Naive B cell (primary cell): ENCODE measurements at places on chromosomes 5 and 9.

DNA sequence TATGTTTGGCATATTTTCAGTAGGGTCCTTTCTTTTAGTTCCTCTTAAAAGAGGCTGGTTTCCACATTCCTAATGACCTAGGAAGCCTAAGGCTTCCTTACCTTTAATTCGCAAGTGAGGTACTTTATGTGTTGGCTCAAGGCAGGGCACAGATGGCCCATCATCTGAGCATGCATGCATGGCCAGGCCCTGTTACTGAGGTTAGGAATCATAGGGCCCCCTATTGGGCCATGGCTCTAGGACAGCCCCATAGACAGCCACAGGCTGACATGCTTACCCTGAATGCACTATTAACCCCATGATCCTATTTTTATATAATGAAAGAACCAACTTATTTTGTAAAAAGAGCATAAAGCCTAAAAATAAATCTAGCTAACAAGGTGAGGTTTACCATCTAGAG lies 271.4 kb downstream of the ELAVL2 start:
- no peak for DNase-seq

DNA sequence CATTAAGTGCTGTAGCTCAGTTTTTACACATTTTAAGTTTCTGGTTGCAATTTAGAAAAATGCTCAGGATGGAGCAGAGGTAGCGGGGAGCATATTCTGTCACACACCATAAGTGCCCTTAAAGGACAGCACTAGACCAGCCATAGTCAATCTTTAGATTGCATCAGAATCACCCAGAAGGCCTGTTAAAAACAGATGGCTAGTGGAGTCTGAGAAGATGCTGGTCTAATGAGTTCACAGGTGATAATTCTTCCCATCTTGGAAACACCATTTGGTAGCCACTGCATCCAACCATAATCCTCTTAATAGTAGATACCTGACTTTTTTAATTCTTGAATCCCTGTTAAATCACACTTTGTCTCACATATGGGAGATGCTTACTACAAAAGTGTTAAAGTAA lies 113.2 kb downstream of the CDH18 start:
- DNase-seq: no peak

DNA sequence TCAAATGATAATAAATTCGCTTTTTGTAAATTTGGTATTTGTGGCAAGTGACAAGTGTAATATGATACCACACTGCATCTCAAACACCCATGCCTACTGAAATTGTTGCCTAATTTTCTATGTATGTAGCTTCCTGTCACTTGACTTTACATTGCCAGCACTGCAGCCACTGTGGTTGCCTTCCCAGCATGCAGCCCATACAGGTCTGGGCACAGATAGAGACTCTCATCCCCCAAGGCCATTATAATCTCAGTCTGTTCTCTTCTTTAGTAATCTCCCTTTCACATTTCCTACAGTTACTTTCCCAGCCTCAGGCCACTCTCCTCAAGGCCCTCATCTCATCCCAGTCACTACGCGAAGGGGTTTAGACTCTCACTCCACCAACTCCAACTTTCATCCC lies 1200.6 kb downstream of the PTPRD start:
- DNase-seq: no peak

DNA sequence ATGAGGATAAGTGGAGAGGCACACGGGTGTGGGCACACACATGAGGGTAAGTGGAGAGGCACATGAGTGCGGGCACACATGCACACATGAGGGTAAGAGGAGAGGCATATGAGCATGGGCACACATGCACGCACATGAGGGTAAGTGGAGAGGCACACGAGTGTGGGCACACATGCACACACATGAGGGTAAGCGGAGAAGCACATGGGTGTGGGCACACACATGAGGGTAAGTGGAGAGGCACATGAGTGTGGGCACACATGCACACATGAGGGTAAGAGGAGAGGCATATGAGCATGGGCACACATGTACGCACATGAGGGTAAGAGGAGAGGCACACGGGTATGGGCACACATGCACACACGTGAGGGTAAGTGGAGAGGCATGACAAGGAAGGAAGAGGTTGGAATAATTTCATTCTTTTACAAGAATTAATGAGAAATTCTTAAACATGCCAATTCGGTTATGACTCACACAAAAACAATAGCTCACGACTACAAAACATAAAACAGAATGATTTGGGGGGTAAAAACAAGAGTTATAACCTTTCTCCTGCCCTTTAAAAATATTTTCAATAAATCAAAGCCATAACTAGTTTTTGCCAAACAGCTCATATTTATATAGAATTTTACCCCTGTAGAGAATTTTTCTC lies 67.5 kb downstream of the APBA1 start:
- DNase-seq: no peak

GRCh38 chr5:137659209-137659608 lies 76.7 kb downstream of the KLHL3 start:
- DNase-seq: no peak

DNA sequence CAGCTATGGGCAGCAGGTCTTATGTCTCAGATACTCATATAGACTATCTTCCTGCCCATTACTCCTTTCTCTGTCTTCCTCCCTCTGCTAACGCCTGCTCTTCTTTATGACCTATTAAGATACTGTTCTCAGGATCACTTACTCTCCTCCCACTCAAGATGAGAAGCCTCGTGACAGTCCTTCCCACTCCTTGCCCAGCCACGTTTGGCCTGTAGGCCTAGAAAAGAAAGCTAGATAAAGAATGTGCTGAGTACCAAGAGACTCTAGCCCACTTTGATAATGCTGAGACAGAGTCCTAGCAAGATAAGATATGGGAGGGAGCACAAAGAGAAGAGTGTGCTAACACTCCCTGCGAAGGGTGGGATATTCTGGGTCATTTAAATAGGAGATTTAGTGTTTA lies 6.8 kb upstream of the DENND4C start:
- no peak for DNase-seq

DNA sequence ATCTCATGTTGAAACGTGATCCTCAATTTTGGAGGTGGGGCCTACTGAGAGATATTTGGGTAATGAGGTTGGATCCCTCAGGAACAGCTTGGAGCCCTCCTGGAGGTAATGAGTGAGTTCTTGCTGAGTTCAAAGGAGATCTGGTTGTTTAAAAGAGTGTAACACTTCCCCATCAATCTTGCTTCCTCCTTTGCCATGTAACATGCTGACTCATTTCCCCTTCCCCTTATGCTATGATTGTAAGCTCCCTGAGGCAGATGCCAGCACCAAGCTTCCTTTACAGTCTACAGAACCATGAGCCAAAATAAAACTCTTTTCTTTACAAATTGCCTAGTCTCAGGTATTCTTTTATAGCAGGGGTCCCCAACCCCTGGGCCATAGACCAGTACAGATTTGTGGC lies 352.3 kb downstream of the SLCO4C1 start:
- no peak for DNase-seq

- DNase-seq: no peak
Observed at GRCh38 chr5:116673453-116673852, 98.8 kb upstream of the SEMA6A start.

- no peak for DNase-seq
Observed at GRCh38 chr9:111621895-111622480, 9.1 kb upstream of the DNAJC25 start.

DNA sequence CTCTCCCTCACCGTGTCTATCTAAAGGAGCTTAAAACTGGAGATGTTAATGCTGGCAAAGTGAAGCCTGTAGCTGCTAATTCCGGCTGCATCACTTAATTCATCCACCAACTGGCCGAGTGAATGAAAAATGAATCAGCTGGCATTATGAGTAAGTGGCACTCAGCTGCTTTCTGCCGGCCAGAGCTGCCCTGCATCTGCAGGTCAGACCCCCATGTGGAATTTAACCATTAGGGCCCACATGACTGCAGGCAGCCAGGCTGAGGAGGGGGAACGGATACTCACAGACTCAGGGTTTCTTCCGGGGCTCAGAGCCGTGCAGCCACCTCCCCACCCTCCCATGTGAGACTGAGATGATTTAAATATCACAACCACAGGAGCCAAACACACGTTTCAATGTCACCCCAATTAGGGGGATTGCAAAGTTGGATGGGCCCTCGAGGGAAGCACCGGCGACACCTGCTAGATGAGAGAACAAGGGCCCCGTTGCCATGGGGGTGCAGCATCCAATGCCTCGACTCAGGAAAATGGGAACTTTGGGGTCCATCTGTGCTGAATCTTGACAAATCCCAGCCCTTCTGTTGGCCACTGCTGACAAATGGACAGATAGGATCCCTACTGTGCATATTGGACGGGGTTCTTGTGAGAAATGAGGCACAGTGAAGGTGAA lies 115.6 kb upstream of the ALDH1B1 start:
- DNase-seq: no peak

- DNase-seq: no peak
Observed at GRCh38 chr5:13746026-13746425, 198.5 kb downstream of the DNAH5 start.

DNA sequence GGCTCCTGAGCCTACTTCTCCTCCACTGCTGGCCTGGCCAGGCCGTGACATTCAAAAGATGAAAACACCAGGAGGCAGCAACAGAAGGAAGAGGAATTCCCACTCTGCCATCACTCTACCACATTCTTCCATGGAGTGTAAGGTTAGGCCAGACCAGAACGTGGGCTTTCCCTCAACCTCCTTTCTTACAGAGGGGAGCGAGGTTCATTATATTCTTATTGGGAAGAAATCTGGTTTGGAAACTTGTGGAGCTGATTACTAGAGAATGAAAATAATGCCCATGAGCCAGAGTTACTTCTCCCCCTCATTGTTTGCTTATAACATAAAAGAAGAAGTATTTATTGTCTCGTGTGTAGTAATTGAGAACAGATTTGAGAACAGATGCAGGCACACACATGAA lies 136.3 kb upstream of the BASP1 start:
- DNase-seq: no peak

GRCh38 chr9:85741095-85741874 lies 469 bp downstream of the AGTPBP1 start:
- DNase-seq: peak; percentile 76

DNA sequence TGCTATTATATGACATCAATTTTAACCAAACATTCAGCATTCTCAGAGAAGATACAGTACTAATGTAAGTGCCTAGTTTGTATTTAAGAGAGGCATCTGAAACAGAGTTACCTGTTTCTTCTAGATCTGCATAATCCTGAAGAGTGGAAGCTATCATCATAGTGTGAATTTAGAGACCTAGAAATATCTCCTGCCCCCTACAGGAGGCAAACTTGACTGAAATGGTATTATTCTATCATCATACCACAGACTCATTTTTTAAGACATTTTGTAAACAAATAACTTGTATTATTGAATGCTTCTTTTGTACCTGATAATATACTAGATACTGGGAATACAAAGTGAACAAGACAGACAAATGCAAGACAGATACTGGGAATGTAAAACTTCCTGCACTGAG lies 216.8 kb upstream of the RPS23 start:
- DNase-seq: no peak

DNA sequence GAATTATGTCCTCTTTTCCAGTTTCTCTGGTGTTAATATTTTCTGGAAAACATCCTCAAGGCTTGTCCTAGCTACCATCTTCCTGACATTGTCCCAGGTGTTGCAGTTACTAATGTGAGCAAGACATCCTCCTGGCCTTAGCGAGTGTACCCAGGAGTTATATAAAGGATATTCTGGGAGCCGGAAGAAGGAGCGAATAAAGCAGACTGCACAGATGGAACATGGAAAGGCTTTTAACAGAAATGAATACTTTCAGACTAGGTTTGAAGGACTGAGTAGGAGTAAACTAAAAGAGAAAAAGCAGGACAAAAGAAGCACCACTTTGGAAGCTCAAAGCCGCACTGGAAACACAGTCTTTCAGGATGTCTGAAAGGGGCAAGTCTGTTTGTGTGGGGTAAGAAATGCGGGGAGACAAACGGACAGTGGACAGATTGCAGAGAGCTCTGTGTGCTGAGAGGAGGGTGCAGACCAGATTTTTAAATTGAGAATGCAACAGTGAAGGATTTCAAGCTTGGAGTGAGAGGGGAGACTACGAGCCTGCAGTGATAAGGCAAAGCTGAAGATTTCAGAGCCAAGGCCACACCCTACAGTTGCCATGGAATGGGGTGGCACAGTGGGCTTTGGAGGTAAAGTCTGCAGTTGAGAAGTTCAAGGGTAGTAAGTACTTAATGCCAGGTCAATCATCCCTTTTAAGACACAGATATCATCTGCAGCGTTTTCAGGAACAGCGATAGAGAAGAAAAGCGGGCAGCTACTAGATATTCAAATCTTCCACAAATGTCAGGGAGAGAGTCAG lies 94.1 kb upstream of the TAF11L2 start:
- DNase-seq: no peak

- peak; percentile 60 for DNase-seq
Observed at GRCh38 chr5:158898185-158899177, 201.2 kb downstream of the EBF1 start.

GRCh38 chr5:93583768-93584595 lies 960 bp downstream of the NR2F1 start:
- DNase-seq: no peak

DNA sequence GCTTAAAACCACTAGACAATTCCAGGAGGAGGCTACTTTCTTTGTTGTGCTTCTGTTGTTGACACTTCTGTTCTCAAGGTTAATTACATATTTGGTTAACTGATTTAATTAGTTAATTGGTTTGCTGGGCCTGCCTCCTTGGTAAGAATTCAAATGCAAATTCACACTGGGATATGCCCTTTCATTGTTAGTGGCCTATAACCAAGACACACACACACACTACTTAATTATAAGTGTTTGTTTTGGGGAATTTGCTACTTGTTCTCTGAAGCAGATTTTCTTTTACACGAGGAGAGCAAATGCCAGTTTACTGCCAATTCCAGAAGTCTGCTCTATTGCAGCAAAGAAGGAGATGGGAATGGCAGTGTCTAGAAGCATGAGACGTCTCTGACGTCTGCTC lies 101.6 kb upstream of the BASP1 start:
- DNase-seq: no peak

DNA sequence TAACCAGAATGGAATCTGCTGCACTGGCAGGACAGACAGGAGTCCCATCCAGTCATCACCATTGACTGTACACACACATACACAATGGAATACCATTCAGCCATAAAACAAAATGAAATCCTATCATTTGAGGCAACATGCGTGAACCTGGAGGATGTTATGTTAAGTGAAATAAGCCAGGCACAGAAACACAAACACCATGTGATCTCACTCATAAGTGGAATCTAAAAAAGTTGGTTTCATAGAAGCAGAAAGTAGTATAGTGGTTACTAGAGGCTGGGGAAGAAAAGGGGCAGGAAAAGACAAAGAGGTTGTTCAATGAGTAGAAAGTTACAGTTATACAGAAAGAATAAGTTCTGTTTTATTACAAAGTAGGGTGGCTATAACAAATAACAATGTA lies 884.0 kb upstream of the ACO1 start:
- no peak for DNase-seq

DNA sequence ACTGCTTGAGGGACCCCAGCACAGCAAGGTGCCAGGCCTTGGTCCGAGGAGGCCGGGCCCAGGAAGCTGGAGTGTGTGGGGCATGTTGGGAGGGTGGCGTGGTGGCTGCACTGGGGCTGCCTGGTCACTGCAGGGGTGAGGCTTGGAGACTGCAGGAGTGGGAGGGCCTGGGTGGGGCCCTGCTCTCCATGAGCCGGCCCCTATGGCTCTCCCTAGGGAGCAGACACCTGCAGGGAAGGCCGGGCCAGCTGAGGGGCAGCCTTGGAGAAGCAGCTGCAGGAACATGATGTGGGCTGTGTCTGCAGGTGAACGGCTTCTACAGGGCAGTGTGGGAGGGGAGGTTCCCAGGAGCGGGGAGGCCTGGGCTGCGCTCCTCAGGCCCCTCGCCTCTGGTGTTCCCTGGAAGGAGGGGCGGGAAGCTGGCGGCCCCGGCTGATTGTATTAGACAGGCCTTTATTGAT lies 41.7 kb upstream of the TMEM250 start:
- DNase-seq: no peak
